ENCODE measurements at places on chromosomes 13 and 19.

DNA sequence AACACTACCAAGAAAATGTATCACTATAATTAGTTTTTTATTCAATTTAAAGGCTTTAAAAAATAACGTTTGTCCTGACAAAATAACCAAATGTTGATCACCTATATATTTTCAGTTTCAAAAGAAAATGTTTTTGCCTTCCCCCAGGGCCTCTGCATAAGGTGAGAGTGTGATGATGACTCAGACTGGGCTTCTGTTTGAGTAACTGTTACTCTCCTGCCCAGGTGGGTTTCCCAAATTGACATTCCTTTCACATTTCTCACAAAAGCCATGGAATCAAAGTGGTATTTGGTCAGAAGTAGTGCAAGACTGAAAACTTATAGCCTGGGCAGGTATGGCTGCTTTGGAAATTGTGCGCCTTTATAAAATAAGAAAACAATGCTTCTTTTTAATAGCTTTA is 180.6 kb downstream of the COG6 start:
- DNase-seq, result no peak

DNA sequence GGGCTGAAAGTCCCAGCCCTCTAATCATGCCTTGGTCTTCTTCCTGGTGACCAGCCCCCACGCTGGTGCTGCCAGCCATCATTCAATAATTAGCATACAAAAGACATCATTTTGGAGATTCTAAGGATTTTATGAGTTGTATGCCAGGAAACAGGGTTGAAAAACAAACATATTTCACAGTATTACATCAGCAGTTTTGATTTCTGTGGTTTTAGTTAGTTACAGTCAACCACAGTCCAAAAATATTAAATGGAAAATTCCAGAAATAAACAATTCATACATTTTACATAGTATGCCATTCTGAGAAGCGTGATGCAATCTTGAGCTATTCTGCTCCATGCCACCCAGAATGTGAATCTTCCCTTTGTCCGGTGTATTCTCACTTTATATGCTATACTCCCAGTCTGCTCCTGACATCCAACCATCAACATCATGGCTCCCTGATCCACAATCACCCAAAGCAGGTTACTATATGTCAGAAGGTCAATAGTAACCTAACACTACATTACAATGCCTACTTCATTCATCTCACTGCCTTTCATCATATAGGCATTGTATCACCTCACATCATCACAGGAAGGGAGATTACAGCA is 49.2 kb downstream of the STOML3 start:
- no peak for DNase-seq

- DNase-seq, result no peak
These were observed 52.5 kb downstream of the SOX1 start for GRCh38 chr13:112119192-112120030.

DNA sequence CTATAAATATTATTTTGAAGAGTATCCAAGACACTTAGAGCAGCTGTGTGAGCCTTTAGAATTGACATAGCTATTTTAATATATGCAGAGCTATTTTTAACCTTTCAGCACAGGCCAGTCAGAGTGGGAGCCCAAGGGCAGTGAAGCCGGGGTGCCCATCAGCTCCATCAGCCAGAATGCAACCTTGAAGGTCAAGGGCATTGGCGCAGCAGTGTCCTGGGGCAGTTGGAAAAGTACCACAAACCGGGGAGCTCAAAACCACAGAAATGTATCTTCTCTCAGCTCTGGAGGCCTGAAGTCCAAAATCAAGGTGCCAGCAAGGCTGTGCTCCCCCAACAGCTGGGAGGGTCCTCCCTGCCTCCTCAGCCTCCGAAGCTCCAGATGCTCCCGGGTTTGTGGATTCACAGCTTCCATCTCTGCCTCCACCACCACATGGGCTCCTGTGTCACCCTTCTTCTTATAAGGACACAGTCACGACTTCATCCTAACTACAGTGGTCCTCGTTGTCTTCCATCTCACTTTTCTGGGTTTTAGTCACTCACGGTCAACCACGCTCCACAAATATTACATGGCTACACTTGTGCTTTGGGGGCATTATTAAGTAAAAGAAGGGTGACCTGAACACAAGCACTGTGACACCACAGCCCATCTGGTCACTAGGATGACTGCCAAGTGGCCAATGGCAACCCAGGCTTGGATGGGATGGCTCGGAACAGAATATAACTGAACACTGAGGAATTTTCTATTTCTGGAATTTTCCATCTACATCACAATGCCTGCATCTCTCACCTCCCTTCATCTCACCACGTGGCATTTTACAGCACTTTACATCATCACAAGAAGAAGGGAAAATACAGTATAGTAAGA is 15.9 kb upstream of the GAS6 start:
- DNase-seq, result no peak

DNA sequence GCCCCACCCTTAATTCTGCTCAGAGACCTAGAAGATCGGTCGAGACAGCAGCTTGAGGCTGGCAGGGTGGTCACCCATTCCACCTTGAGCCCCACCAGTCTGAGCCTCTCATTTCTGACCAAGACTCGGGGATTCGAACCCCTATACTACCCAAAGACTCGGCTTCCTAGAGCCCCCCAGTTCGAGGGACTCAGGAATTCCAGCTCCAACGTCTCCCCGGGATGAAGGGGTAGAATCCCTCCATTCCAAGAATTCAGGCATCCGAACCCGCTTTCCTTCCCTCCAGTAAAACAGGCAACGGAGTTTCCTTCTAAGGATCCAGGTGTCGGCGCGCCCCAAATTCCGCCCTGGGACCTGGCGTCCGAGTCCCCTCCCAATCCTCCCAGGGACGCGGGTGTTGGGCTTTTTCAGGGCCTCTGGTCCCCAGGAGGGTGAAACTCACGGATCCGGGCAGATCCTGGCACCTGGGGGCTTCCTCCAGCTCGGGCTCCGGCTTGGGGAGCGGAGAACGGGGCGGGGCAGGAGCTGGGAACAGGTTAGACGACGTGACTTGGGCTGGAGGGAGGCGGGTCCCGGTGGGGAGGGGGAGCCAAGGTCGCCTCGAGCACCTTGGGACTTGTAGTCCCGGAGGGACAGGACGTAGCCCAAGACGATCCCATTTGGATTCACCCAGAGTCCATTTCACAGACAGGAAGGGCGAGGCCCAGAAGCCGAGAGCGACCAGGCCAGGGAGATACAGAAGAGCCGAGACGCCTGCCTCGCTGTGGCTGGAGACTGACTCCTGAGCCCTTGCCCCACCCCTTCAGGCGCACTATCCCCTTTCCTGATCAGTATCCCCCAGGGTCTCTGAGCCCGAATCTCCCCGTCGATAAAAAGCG is at the start of gene PPP1R13L:
Gene PPP1R13L (minus strand): TSS at position 513 of the 878 bp plus-strand sequence. CDS start 6,751 bp downstream, outside the sequence.
- no peak for DNase-seq

DNA sequence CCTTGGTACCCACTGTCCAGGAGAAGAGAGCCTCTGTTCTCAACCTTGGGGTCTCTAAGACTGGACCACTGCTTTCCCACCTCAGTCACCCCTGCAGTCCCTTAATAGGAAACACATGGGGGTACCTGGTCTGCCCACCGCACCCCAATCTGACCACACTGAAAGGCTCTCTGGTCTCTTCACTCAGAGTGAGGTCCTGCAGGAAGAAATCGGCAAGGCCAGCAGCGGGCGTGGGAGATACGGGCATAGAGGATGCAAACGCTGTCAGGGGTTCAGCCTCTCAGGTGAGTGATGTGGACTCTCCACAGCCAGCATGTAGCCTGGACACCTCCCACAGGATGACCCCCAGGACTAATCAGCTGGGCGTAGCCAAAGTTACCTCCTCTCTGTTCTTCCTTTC is 3.5 kb downstream of the SIGLEC9 start:
- no peak for DNase-seq

GRCh38 chr19:50358483-50359327 is 6.7 kb downstream of the NAPSA start:
- DNase-seq, result no peak

GRCh38 chr19:5947435-5947834 is 30.5 kb downstream of the RANBP3 start:
- DNase-seq, result no peak

- no peak for DNase-seq
These were observed 108.6 kb downstream of the AKAP11 start for GRCh38 chr13:42380420-42381164.

DNA sequence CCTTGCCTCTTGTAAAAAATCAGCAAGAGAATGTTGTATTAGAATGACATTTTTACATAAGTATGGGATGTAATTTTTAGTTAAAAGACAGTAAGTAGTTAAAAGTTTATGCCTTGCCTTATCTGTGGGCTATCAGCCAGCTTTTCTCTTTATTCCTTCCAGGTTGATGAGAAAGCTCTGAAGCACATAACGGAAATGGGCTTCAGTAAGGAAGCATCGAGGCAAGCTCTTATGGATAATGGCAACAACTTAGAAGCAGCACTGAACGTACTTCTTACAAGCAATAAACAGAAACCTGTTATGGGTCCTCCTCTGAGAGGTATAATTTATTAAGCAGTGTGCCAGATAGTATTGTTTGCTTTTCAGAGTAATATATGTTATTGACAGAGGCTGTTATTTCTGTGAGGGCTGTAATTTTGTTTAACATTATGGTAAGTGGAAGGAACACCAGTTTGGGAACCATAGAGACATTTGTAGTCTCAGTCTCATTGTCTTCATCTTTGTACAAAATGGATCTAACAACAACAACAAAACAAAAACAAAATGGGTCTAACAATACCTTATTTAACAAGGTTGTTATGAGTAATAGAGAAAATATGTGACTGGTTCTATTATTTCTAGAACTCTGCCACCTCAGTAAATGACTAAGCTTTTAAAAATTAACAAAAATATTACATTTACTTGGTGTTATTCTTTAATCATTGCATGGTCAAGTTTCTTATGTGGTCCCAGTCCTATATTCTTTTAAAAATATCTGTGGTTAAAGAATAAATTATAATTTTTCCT is 112.8 kb downstream of the TDRD3 start:
- no peak for DNase-seq

- DNase-seq, result no peak
These were observed 1.5 kb upstream of the GRWD1 start for GRCh38 chr19:48444129-48444935.

DNA sequence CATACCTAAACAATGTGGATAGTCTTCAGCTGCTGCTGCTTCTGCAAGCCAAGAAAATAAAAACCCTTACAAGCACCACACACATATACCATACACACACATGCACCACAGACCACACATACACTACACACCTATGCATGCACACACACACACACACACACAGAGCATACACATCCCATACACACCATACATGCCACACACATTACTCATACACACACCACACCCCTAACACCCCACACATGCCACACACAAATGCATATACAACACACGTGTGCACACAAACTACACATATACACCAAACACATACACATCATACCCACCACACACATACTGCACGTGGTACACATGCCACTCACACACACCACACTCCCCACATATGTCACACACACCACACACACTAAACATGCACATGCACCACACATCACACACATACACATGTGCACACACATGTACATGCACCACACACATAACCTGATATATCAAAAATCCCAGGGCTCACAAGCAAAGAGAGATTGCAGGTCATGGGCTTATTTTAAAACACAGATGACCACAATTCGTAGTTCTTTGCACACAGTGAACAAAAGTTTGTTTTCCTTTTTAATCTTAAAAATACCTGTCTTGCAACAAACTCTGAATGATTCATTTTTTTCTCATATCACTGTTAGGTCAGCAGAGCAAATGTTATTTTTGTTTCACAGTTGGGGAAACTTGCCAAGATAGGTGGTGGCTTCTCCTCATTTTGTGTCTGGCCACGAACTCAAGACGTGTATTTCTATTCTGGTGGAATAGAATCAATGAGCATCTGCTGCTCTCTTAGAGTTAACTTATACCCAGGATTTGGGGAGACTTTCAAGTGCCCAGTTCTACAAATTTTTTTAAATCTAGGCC is 456.6 kb downstream of the FGF9 start:
- DNase-seq, result no peak

GRCh38 chr13:39656325-39656677 is 839 bp downstream of the COG6 start:
- DNase-seq, result no peak

- DNase-seq, result no peak
These were observed 12.5 kb downstream of the SAFB start for GRCh38 chr19:5635427-5635826.

GRCh38 chr13:50912851-50913250 is 3.3 kb downstream of the RNASEH2B start:
- no peak for DNase-seq

DNA sequence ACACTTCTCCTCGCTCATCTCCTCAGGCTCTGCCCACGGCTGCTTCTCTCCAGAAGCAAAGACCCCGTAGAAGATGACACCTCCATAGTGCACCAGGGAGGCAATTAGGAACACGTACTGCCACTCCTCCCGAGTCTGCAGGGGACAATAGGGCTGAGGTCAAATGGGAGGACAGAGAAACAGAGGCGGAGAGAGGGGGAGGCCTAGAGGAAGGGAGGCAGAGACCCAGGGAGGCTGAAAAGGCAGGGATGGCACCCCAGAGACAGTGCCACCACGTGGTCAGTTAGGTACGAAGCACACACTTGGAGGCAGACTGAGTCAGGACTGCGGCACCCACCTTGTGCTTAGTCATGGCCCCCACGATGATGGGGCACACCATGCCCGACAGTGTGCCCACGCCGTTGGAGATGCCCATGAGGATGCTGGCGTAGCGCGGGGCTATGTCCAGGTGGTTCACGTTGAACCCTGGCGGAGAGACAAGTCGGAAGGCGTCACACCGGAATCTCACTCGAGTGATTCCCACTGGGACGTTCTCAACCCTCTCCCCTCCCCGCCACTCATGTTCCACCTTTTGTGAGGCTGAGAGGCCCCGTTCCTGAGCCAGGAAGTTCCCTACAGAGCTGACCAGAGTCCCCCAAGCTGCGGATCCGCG is 5.6 kb downstream of the GFY start:
- no peak for DNase-seq

DNA sequence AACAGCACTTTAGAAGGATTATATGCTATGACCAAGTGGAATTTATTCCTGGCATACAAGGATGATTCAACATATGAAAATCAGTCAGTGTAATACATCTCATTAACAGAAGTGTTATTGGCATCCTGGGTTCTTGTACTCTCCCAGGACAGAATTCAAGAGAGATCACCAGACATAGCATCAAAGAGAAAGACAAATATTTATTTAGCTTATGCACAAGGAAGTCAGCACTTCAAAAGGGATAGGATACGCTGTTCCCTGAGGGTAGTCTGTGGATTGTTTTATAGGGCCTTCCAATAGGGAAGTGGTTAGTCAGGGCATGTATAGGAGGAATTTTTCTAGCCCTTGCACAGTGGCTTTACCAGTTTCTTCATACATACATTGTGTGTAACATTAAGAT is 1238.0 kb downstream of the PCDH17 start:
- no peak for DNase-seq

- no peak for DNase-seq
These were observed 2.6 kb downstream of the VAV1 start for GRCh38 chr19:6774821-6775707.
